ENCODE measurements at places on chromosomes 11 and 22.

GRCh38 chr11:118339281-118339961, 3.1 kb downstream of the CD3D start:
- no peak for DNase-seq

GRCh38 chr11:106794058-106794457, 224.2 kb downstream of the GUCY1A2 start:
- no peak for DNase-seq

- no peak for DNase-seq
Observed at GRCh38 chr11:61949169-61950034, 749 bp upstream of the BEST1 start.

DNA sequence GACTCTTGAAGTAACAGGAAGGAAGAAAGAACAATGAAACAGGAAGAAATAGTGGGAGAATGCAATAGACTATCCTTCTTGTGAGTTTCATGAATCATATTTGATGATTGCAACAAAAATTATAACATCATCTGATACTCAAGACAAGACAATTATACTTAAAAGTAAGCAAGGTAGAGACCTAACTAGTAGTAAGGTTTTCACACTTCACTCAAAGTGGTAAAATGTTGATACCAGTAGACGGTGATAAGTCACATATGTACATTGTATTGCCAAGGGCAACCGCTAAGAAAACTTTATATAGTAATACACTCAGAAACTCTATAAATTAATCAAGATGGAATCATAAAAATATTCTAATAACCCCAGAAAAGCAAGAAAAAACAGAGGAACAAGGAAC, 107.8 kb downstream of the CYP2R1 start:
- DNase-seq = no peak

- DNase-seq = no peak
Observed at GRCh38 chr11:79931692-79932091, 490.9 kb upstream of the TENM4 start.

- DNase-seq = peak; percentile 65
Observed at GRCh38 chr11:64489831-64490441, 101.1 kb upstream of the SLC22A12 start.

- DNase-seq = no peak
Observed at GRCh38 chr11:86940122-86940777, 14.9 kb downstream of the FZD4 start.

DNA sequence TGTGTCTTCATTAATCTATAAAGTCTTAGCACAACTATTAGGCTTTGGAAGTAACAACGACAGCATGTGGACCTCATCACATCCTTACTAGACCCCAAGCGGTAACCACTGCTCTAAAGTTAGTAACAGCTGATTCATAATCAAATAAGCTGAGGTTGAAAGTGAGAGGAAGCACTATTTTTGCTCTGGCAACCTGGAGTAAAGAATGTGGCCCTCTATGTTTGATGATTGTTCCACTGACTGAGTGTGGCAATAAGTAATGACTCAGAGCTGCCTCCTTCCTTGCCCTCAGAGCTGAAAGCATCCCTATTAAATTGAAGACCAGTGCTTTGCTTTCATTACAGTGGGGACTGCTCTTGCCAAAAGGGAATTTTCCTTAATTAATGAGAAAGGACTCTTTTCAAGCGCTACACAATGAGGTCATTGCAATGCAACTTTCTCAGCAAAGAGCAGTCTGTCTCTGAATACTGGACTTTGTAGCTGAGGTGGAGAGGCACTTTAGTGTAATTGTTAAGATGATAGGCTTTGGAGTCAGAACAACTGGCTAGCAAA, 906.1 kb upstream of the RAG2 start:
- no peak for DNase-seq

DNA sequence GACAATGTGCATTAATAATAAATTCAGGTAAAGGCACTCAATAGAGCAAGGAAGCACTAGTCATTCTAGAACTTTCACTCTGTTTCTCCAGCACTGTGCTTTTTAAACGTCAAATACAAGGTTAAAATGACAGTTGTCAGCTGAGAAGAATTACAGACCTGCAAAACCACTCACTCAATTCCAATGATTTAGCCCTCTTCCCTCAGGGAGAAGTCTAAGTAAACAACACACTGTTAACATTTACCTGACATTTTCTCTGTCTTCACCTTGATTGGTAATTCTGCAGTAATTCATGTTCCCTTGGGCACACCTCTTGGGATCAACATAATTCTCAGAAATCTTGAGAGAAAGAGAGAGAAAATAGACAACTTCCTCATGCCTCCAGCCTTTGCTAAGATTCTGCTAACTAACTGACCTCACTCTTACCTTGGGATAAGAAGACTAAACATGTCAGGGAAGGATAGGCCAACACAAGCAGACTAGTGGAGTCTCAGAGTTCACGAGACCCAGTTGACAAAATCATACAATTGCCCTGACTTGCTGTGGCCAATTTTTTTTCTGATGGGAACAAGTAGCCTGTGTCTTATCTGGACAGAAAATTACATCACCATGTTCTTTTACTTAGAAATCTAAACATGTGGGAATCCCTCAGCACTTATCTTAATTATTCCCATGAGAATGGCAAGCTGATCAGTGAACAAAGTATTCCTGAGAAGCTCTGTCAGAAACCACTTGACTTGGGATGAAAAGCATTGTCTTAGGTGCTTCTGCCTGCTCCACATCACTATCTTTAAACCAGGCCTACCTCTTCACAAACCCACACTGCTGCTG, 516.8 kb upstream of the FAT3 start:
- no peak for DNase-seq

GRCh38 chr11:9774591-9775397, 110.9 kb downstream of the SWAP70 start:
- DNase-seq = no peak

DNA sequence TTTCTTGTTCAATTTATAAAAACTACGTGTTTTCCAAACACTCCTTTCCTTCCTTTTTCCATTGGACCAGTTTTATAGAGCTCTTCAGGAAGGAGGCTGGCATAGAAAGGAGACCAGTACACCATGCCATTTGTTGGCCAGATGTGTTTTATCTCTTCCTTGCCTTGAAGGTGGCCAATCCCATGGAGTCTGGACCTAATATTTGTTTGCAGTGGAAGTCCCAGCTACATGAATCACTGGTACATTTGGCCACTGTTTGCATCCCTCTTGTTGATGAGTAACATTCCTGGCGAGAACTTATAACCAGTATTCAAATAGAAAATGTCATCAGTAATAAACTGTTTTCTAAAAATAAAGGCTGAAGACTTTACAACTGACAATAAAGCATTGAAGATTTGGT, 110.2 kb downstream of the ANO3 start:
- DNase-seq = no peak

DNA sequence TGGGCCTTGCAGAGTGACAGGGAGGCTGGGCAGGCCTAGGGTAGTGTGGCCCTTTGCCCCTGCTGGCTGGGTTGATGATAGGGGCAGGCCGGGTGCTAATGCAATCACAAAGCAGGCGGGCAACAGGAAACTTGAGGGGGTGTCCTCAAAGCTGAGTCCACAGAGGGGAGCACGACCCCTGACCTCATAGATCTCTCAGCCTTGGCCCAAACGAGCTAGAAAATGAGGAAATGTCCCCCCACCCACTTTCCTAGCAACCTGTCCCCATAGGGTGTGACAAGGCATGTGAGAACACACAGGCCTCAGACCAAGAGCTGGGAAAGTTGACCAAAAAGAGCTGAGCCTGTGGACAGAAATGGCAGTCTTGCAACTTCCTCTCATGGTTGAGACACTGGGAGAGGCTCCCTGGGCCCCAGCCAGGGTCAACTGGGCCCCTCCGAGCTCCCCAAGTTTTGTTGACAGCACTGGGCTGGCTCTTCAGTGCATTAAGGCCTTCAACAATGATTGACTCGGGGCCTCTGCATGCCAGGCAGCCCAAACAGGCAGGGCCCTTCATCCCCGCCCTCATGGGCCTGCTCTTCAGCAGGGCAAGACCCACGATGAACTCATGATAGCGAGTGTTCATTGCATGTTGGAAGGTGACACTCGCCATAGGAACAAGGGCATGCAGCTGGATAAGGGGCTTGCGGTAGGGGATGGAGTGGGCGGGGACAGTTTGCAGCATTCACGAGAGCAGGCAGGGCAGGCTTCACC, 9.8 kb upstream of the SPI1 start:
- DNase-seq = no peak

DNA sequence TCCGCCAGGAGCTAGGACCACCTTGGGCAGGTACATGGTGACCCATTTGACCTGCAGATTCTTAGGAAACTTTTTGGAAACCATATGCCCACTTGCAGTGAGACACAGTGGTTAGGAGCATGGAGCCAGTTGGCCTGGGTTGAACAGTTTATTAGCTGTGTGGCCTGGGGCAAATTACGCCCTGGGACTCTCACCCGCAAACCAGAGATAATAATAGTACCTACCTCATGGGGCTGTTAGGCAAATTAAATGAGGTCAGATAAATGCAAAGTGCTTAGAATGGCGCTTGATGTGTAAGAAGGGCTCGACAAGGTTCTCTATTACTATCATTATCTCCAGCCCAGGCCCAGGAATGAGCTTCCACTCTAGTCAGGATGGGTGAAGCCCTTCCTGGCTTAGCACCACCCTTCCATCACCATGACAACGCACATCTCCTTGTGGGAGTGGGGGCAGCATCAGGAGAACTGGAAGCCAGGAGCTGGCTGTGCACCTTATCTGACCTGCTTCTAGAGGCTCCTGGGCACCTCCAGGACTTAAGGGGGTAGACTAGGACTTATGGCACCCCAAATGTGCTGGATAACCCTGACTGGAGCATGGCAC, 5.1 kb downstream of the SYT12 start:
- DNase-seq = no peak

DNA sequence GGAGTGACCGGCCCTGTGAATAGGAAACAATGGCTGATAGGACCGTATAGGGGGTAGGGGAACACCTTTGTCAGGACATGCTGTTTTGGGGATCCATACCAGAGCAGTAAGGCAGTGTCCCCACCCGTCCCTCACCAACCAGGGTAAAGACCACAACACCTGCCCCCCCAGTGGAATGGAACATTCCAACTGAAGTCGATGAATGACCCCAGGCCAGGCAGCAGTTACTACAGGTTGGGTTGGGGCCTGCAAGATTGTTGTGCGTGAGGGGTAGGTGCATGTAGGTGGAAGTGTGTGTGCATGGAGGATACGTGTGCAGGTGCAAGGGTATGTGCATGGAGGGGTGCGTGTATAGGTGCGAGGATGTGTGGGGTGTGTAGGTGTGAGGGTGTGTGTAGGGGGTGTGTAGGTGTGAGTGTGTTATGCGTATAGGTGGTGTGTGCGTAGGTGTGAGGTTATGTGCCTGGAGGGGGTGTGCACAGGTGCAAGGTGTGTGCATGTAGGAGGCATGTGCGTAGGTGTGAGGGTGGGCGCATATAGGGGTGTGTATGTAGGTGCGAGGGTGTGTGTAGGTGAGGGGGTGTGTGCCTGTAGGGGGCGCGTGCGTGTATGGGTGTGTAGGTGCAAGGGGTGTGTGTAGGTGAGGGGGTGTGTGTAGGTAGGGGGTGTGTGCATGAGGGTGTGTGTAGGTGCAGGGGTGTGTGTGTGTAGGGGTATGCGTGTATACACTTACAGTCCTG, 32.9 kb downstream of the PISD start:
- peak; percentile 35 for DNase-seq

GRCh38 chr11:65311170-65311678, 3.4 kb upstream of the CDC42EP2 start:
- DNase-seq = no peak

- DNase-seq = no peak
Observed at GRCh38 chr22:43446037-43446803, 34.4 kb downstream of the MPPED1 start.

- no peak for DNase-seq
Observed at GRCh38 chr11:134815404-134815803, 403.4 kb upstream of the B3GAT1 start.

Measured in activated T-cell treated with anti-CD3 and anti-CD28 coated beads, Interleukin-2, amount 50 U/mL, for 48 hours (primary cell).